Left kidney (tissue), 8 donors: ENCODE measurements at places on chromosomes 3 and 15. TPM values are rescaled to one million over a fixed set of nuclear protein-coding genes. Genes with fewer than 3 reads are reported as not detected.

- DNase-seq, result no peak
Observed at GRCh38 chr3:23915537-23916108, 1.2 kb downstream of the NKIRAS1 start.

VIPR1 gene
- polyA plus RNA-seq, result 1.9 TPM

GRCh38 chr3:40328374-40328773 lies 18.9 kb downstream of the EIF1B start:
- DNase-seq, result no peak

TGM5 gene
- polyA plus RNA-seq, result not detected

GRCh38 chr3:17459470-17459993 lies 282.9 kb downstream of the TBC1D5 start:
- DNase-seq, result no peak
